ENCODE measurements at places on chromosomes 13 and 19.

- peak; percentile 56 for DNase-seq
Measured at GRCh38 chr13:94345374-94346195, 133.9 kb downstream of the DCT start.

GRCh38 chr13:111904166-111904565 lies 162.8 kb upstream of the SOX1 start:
- DNase-seq = no peak

GRCh38 chr19:38304866-38305429 lies 897 bp downstream of the C19orf33 start:
- DNase-seq = no peak

DNA sequence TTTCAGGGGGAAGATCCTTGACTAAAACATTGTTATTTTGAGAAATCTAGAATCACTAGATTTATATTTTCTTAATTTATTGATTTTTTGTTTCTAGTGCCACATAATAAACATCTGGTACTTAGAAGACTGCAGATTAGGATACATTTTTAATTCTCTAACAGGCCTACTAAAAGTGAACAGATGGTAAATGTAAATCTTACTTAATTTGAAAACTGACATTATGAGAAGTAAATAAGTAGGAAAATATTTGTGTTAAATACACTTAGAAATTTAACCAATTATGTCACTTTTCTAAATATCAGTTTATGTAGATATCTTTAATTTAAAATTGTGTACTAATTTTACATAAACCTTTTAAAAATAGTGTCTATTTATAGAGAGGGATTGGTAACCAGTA lies 2255.6 kb upstream of the PCDH20 start:
- no peak for DNase-seq

DNA sequence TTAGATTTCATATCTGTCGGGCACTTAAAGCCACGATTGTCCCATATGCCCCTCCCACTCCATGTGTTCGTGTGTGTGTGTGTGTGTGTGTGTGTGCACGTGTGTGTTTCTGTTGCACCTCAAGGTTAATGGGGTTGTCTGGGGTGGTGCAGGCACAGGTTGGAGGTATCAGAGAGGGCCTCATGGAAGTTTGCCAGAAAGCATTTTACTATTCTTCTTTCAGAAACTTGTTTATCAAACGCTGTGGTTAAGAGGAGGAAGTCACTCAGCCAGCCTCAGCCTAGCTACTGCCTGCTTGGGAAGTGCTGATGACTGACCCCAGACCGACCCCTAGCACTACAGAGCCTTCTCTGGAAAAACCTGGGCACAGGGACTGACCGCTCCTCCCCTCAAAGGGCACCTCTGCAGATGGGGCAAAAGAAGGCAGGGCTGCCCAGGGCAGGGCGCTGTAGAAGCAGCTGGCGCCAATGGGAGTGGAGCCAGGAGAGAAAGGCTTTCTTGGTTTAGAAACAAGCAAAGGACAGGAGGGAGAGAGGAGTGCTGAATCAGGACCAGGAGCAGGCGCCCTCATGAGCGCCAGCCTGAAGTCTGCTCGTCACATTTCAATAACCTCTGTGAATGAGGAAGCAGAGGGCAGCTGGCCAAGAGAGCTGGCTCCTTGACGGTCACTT lies 3.9 kb downstream of the SIAH3 start:
- DNase-seq = no peak
